Testis (tissue), 5 donors: ENCODE measurements at places on chromosomes 11 and 22. TPM values are rescaled to one million over a fixed set of nuclear protein-coding genes. Genes with fewer than 3 reads are reported as not detected.

DNA sequence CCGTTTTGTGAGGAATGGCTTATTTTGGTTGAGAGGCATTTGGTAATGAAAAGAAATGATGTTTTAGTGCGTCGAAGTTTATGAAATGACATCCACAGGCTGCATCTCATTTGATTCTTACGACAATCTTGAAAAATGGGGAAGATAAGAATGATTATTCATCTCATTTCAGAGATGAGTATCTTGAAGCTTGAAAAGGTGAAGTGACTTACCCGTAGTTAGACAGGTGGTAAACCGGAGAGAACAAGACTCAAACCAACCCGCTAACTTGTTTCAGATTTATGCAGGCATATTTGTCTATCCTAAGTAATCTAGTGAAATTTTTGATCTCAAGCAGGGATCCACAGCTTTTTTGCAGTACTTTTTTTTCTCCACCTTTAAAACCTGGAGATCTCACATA, 9.1 kb upstream of the SORL1-AS1 start:
- H3K27ac ChIP-seq: no peak overlapping the region
- no peaks in the 10 kb centered on the region for H3K27me3 ChIP-seq
- H3K36me3 ChIP-seq: no peaks in the 10 kb centered on the region
- H3K4me3 ChIP-seq: no peak overlapping the region
- no peak for DNase-seq

DNA sequence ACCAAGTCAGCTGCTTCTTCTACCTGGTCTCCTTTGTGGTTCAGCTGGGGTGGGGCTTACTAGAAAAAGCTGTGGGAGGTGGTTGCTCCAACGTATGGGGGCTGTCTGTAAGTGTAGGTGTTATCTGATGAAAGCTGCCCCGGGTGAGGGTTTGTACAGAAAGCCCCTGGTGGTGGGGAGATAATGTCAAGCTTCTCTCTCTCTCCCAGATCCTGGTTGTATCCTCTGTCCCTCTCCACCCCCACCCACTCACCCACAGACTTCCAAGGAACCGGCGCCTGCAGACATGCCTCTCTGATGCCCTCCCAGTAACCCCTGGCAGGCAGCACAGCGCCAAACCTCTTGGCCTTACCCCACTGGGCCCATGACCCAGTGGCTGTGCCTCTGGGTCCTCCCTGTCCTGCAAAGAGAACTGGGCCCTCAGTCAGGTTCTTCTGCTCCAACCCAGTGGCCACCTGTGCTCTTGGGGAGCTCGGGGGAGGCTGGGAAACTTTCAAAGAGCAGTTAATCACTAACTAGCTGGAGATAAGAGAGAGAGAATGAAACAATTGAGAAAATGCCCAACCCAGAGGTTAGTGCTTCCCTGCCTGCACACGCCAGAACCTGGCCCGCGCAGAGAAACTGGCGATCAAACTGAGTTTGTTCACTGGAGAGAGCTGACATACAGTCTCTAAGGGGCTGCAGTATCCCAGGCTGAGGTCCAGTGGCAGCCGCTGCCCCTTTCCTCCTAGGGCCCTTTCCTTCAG, 20.4 kb upstream of the EHF start:
- H3K36me3 ChIP-seq: no peaks in the 10 kb centered on the region
- H3K4me1 ChIP-seq: peaks cover 21% of the 10 kb centered on the region
- H3K27ac ChIP-seq: peak overlapping the region; percentile 17
- DNase-seq: peak; percentile 70
- H3K4me3 ChIP-seq: no peak overlapping the region

DNA sequence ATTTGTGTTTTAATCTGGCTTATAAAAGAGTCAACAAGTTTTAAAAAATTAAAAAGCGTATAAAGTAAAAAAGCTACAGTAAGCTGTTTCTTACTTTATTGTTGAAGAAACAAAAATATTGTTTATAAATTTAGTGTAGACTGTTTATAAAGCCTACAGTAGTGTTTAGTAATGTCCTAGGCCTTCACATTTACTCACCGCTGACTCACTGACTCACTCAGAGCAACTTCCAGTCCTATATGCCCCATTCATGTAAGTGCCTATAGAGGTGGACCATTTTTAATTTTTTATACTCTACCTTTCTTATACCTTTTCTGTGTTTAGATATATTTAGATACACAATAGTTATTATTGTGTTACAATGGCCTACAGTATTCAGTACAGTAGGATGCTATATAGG, 12.2 kb downstream of the MPPED2 start:
- H3K4me1 ChIP-seq: no peaks in the 10 kb centered on the region
- H3K36me3 ChIP-seq: no peaks in the 10 kb centered on the region
- H3K27ac ChIP-seq: no peak overlapping the region
- H3K27me3 ChIP-seq: no peaks in the 10 kb centered on the region
- no peak overlapping the region for H3K4me3 ChIP-seq
- no peak for DNase-seq

DNA sequence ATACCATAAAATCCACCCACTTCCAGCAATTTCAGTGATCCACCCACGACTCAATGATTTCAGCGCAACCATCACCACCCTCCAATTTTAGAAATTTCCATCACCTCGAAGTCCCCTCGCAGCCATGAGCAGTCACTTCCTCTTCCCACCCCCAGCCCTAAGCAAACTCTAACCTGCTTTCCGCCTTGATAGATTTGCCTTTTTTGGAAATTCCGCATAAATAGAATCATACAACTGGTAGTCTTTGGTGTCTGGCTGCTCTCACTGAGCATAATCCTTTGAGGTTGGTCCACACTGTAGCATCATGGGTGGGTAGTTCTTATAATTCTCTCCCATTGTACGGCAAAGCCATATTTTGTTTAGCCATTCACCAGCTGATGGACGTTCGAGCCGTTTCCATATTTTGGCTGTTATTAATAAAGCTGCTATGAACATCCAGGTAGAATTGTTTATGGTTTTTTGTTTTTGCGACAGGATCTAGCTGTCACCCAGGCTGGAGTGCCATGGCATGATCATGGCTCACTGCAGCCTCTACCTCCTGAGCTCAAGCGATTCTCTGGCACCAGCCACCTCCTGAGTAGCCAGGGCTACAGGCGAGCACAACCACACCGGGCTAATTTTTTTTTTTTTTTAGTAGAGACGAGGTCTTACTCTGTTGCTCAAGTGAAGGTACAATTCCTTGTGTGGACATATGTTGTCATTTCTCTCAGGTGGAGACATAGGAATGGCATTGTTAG, 16.0 kb downstream of the PIM3 start:
- peak overlapping the region; percentile 51 for H3K27ac ChIP-seq
- H3K27me3 ChIP-seq: no peaks in the 10 kb centered on the region
- no peak overlapping the region for H3K4me3 ChIP-seq
- H3K4me1 ChIP-seq: peaks cover 4% of the 10 kb centered on the region
- H3K36me3 ChIP-seq: no peaks in the 10 kb centered on the region

GRCh38 chr11:65856689-65857499, 1.1 kb downstream of the CFL1 start:
- peak overlapping the region; percentile 97 for H3K4me3 ChIP-seq
- peaks cover 13% of the 10 kb centered on the region for H3K4me1 ChIP-seq
- H3K27me3 ChIP-seq: no peaks in the 10 kb centered on the region
- peak overlapping the region; percentile 94 for H3K27ac ChIP-seq

GRCh38 chr11:66727282-66728037, 1.6 kb downstream of the SPTBN2 start:
- H3K27me3 ChIP-seq: no peaks in the 10 kb centered on the region
- H3K4me3 ChIP-seq: peak overlapping the region; percentile 59
- peak overlapping the region; percentile 45 for H3K27ac ChIP-seq
- H3K36me3 ChIP-seq: no peaks in the 10 kb centered on the region

DNA sequence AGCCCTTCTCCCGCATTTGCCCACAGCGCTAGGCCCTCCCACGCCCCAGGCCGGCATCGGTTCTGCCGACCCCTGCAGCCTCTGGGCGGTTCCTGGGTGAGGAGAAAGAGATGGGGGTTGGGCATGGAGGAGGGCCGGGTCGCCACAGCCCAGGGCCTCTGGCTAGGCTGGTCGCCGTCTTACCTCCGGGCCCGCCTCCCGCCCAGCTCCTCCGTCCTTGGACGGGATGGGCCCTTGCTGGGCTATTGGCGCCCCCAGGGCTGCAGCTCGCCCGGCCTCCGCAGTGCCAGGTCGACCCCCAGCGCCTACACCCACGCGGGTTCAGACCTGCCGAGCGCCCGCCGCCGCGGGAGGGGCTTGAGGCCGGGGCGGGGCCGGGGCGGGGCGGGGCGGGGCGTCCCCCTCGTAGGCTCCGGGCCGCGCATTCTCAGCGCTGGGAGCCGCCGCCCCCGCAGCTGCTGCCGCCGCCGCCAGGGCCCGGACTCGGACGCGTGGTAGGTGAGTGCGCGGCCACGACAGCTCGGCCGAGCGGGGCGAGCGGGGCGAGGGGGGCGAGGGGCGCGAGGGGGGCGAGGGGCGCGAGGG, at the start of gene CD151:
Gene CD151, plus strand, starts transcription at position 424 of the 585 bp plus-strand sequence. CDS start 3,118 bp downstream, outside the sequence.
- H3K4me1 ChIP-seq: peaks cover 47% of the 10 kb centered on the region
- no peaks in the 10 kb centered on the region for H3K27me3 ChIP-seq
- peak within 1 kb of the TSS; percentile 55 for H3K27ac ChIP-seq
- peak; percentile 76 for DNase-seq
- peak within 1 kb of the TSS; percentile 60 for H3K4me3 ChIP-seq

CTSW gene
- 2.7 TPM for total RNA-seq

ANKK1 gene
- 2.2 TPM for total RNA-seq

IFITM10 gene
- 6.0 TPM for total RNA-seq

GRCh38 chr11:78696177-78696576, 121.5 kb upstream of the NARS2 start:
- H3K4me3 ChIP-seq: no peak overlapping the region
- H3K27ac ChIP-seq: no peak overlapping the region
- no peaks in the 10 kb centered on the region for H3K36me3 ChIP-seq

GRCh38 chr11:12591706-12592105, 82.5 kb upstream of the TEAD1 start:
- no peak overlapping the region for H3K4me3 ChIP-seq
- no peak for DNase-seq
- no peak overlapping the region for H3K27ac ChIP-seq
- no peaks in the 10 kb centered on the region for H3K27me3 ChIP-seq
- no peaks in the 10 kb centered on the region for H3K36me3 ChIP-seq

- DNase-seq: no peak
- no peaks in the 10 kb centered on the region for H3K27me3 ChIP-seq
- H3K4me3 ChIP-seq: no peak overlapping the region
Measured at GRCh38 chr22:39808081-39808480, 85.5 kb downstream of the ENTHD1 start.

ROBO4 gene
- total RNA-seq: 5.7 TPM

DNA sequence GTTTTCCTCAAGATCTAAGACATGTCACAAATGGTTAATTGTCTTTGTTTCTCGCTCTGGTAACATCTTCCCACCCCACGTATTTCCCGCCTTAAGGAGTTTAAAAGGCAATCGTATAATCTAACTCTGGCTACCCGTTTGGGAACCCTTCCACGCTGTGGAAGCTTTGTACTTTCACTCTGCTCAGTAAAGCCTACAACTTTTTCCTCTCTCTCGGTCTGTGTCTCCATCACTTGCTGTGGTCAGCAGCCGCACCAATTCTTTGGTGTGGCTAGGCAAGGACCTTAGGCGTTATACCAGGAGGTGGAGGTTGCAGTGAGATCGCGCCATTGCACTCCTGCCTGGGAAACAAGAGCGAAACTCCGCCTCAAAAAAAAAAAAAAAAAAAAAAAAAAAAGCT, 1430.1 kb downstream of the LRRC4C start:
- DNase-seq: peak; percentile 15
- H3K4me3 ChIP-seq: no peak overlapping the region
- H3K27me3 ChIP-seq: no peaks in the 10 kb centered on the region

GRCh38 chr11:70024773-70025045, 53.4 kb upstream of the ANO1 start:
- no peaks in the 10 kb centered on the region for H3K27me3 ChIP-seq
- no peak overlapping the region for H3K4me3 ChIP-seq
- H3K36me3 ChIP-seq: no peaks in the 10 kb centered on the region
- DNase-seq: no peak
- H3K27ac ChIP-seq: no peak overlapping the region
- H3K4me1 ChIP-seq: peaks cover 9% of the 10 kb centered on the region

- H3K4me3 ChIP-seq: no peak overlapping the region
- no peaks in the 10 kb centered on the region for H3K4me1 ChIP-seq
- no peak for DNase-seq
Measured at GRCh38 chr22:26837784-26838470, 180.5 kb downstream of the MIAT start.

- no peaks in the 10 kb centered on the region for H3K27me3 ChIP-seq
- no peak for DNase-seq
- H3K4me3 ChIP-seq: no peak overlapping the region
- H3K36me3 ChIP-seq: no peaks in the 10 kb centered on the region
- H3K4me1 ChIP-seq: no peaks in the 10 kb centered on the region
Measured at GRCh38 chr22:33958741-33959140, 38.5 kb upstream of the LARGE1 start.
